Prostate gland (tissue), 2 donors: ENCODE measurements at places on chromosomes 12 and 14.

GRCh38 chr14:98808494-98809407 lies 463.2 kb downstream of the BCL11B start:
- peak; percentile 29 for DNase-seq

GRCh38 chr12:6638305-6638704 lies 2.5 kb upstream of the LPAR5 start:
- no peak for DNase-seq

- DNase-seq, result no peak
Measured at GRCh38 chr12:117064596-117064995, 34.6 kb downstream of the TESC start.

- DNase-seq, result peak; percentile 79
Measured at GRCh38 chr14:58199726-58200479, at the start of gene ACTR10. TSS of gene ACTR10 (plus strand) at chr14:58200149. CDS start at chr14:58200218, 69 bp downstream.

DNA sequence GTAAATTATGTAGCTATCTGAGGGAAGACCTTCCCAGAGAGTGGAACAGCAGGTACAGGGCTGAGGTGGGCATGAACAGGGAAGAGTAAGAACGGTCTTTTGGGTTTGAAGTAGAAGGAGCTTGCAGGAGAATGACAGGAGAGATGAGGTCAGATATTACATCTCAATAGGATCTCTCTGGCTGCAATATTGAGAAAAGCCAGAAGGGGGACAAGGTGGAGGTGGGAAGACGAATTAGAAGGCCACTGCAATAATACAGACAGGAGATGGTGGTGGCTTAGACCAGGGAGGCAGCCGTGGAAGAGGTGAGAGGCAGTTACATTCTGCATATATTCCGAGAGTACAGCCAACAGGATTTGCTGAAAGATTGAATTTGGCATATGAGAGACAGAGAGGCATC lies 310.2 kb downstream of the APAF1 start:
- DNase-seq, result no peak
